Cerebellum (tissue), 4 donors: ENCODE measurements at places on chromosomes 3 and 15. TPM values are rescaled to one million over a fixed set of nuclear protein-coding genes. Genes with fewer than 3 reads are reported as not detected.

- no peak for DNase-seq
Measured at GRCh38 chr3:163916596-163917560, 1161.4 kb downstream of the SI start.

GRCh38 chr3:49534581-49535441 is 19.5 kb upstream of the BSN start:
- peak; percentile 69 for DNase-seq

GRCh38 chr15:86659724-86660411 is 580.2 kb downstream of the AGBL1 start:
- DNase-seq = no peak

Gene SLC6A20
- 3.1 TPM for total RNA-seq

DNA sequence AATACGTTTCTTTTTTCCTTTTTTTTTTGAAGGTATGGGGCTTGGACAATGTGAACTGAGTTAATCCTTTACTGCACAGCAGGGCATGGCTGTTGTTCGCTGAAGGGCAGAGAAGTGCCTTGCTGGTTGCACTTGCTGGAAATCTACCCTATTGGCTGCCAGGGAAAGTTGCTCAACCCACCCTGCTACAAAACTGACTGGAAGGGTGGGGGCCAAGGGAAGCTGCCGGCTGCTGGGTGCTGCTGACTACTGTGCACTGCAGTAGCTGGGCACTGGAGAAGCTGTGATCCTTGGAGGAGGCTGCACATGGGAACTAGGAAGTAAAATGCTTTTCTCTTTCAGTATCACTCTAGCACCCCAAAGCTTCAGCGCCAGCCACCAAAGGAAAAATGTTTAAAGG is 70.5 kb downstream of the ETV5 start:
- DNase-seq = no peak

- no peak for DNase-seq
Measured at GRCh38 chr15:79505956-79506355, 73.8 kb downstream of the MINAR1 start.

DNA sequence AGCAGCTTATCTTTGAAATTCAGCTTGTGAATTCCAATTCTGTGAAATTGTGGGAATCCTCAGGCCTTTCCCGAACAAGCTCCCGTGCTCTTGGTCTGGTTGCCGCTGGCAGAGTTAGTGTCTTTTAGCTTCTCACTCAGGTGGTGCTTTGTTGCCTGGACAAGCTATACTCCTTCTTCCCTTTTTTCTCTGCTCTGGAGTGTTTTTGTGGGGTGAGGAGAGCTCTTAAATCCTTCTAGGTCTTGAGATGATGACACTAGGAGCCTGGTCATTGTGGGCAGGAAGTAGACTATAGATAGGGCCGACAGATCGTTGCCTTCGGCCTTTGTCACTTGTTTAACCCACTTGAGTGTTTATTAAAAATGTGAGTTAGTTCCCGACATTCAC is 93.8 kb downstream of the SLCO3A1 start:
- DNase-seq = no peak

GRCh38 chr15:63405159-63405558 is 23.5 kb upstream of the CA12 start:
- no peak for DNase-seq

- no peak for DNase-seq
Measured at GRCh38 chr3:82002491-82002890, 241.0 kb upstream of the GBE1 start.
